Esophagus mucosa (tissue), 1 donor: ENCODE measurements at places on chromosomes 3 and 15.

DNA sequence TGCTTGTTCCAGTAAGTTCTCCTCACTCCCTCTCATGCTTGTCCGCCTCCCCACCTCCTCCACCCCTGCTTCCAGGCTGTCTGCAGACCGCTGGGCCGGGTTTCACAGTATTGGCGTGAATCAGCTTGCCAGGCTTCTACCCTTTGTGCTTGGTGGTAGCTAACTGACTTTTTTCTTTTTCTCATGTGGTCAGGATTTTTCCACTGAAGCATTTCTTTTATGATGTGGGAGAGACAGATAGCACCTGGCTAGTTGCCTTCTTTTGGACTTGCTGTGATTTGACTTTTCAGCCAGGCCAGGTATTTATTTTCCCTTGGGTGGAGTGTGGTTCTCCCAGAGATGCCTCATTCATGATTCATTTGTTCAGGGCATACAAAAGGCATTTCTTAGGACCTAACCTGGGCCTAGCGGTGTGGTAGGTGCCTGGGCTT is 60.6 kb downstream of the ST6GAL1 start:
- peak; percentile 73 for ATAC-seq

DNA sequence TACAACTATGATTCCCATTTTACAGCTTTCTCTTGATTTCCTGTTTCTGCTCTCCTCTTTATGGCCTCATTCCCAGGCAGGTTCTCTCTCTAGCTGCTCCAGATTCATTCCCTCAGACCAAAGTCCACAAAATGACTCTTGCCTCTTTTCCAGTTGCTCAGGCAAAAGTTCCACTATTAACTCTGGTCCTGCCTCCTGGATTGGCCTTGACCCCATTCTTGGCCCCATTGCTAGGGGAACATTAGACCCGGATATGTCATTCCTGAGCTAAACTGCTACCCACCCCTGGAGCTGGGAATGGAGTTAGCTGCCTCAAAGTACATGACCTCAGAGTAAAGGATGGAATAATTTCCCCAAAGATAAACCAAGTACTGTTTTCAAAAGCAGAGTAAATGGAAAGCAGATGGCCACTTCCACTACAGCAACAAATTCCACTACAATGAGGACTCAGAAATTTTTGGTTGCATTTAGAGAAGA is 73.0 kb upstream of the GAP43 start:
- no peak for ATAC-seq

- ATAC-seq = no peak
These were observed 19.4 kb upstream of the ADPGK start for GRCh38 chr15:72803006-72803405.

DNA sequence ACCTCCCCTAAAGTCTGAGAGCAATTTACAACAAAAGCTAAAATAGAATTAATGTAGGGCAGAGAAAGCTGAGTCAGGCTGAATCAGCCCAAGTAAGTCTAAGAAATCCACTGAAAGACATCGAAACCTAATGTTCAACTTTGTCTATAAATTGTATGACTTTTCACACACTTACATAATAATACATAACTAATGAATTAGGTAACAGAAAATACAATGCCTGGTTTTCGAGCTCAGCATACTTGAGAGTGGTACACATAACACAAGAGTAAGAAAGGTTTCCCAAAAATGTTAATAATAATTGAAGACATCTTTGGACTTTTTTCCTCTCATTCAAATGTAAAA is 55.3 kb upstream of the VGLL4 start:
- ATAC-seq = peak; percentile 23
